Right renal pelvis (tissue), 4 donors: ENCODE measurements at places on chromosomes 5 and 9. TPM values are rescaled to one million over a fixed set of nuclear protein-coding genes. Genes with fewer than 3 reads are reported as not detected.

DNA sequence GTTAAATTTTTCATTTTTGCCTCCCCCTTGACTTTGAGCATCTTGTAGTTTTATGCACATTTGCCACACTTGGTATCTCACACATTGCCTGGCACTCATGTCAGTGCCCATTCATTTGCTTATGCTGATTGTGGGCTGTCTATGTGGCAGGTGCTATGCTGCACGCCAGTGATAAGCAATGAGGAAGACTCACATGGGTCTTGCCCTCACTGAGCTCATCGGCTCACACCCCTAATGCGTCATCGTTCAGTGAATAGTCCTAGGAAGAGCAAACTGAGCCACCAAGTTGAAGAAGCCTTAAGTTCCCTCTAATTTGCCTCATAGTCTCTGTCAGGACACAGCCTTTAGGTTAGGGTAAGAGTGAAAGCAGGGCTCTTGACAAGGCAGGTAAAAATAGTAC lies 209.4 kb upstream of the IL12B start:
- no peak for DNase-seq

KIF20A gene
- 39.3 TPM for polyA plus RNA-seq

DNA sequence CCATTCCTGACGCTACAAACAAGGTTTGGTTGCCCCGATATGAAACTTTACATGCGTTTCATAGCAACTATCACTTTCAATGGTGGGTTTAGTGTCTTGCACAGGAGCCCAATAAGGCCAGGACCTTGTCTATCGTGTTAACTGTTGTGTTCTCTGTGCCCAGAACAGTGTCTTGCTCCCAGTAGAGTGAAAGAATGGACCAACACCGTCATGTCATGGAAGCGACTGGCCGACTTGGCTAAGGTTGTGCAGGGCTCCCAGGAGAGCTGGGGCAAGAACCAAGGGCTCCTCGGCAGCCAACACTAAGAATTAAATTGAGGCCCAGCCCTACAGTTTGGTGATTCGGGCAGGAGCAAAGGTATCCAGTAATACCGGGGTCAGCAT lies 498 bp upstream of the ARHGEF37 start:
- no peak for DNase-seq

- no peak for DNase-seq
Measured at GRCh38 chr5:32462618-32463017, 18.1 kb upstream of the ZFR start.

DNA sequence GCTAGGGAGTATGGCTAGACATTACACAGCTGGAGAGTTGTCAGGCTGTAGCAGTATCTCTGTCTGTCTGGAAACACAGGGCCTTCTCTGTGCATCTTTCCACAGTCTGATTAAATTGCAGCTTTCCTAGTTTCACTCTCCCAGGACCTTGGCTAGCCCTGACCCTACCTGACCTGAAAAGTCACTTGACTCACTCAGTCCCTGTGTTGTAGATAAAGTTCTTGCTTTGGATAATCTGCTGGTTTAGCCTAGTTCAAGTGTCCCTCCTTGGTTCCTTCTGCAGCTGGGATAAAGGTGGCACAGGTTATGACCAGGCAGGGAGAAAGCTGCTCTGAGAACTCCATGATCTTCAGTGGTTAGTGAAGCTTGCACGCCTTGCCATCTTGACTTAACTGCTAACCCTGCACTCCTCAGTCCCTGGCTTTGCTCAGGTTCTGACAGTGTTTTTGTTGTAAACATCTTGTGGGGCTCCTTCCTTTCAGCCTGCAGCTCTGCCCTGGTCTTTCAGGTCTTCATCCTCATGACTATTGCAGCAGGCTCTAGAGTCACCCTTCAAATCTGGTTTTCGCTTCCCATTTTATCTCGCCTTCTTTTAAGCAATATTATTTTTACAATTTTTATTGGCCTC lies 101.0 kb downstream of the PIP5K1B start:
- DNase-seq: no peak

GRCh38 chr5:54251981-54252380 lies 58.4 kb downstream of the ARL15 start:
- DNase-seq: no peak

DNA sequence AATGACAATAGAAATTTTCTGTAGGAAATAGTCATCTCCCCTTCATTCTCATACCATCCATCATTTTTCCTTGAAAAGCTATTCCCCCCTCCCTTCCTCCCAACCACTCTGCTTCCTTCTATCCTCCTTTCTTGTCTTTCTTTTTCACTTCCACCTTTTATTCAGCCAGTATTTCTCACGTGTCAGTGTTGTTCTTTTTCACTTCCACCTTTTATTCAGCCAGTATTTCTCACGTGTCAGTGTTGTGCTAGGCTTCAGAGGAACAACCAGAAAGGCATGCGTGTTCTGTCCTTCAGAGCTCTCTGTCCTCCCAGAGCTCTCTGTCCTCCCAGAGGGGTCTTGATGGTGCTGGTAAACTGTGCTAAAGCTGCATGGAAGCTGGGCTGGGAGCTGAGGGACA lies 419.6 kb downstream of the GADD45G start:
- DNase-seq: no peak

AGXT2 gene
- polyA plus RNA-seq: 43.2 TPM

EGR1 gene
- polyA plus RNA-seq: 420 TPM

DNA sequence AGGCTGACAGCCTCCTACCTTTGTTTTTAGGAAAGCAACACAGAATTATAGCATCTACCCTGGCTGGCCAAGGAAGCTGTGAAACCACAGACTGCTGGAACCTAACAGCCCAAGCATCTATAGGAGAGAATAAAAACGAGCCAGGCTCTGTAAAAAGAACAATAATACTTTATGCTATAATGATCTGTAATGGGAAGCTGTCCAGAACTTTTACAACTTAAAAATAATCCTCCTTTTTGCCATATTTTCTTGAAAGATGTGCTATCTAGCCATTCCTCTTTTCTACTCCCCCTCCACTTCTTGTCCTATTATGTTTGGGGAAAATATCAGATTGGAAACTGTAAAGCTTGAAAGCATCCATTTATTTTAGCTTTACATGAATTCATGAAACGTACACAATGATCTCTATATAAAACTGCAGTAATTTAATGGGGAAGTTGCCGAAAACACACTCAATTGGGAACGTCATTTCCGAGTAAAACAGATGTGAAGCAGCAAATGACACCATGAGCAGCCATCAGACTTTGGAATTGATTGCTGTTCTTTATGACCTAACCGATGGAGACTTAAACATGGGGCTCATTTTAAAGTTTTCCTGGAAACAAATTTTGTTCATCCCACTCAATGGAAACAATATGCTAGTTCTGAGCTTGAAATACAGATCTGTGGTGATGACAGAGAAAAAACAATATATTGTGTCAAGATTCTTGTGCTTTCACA lies 450.3 kb upstream of the CLINT1 start:
- no peak for DNase-seq

HK3 gene
- 1.3 TPM for polyA plus RNA-seq

GFI1B gene
- polyA plus RNA-seq: 0.67 TPM

DNA sequence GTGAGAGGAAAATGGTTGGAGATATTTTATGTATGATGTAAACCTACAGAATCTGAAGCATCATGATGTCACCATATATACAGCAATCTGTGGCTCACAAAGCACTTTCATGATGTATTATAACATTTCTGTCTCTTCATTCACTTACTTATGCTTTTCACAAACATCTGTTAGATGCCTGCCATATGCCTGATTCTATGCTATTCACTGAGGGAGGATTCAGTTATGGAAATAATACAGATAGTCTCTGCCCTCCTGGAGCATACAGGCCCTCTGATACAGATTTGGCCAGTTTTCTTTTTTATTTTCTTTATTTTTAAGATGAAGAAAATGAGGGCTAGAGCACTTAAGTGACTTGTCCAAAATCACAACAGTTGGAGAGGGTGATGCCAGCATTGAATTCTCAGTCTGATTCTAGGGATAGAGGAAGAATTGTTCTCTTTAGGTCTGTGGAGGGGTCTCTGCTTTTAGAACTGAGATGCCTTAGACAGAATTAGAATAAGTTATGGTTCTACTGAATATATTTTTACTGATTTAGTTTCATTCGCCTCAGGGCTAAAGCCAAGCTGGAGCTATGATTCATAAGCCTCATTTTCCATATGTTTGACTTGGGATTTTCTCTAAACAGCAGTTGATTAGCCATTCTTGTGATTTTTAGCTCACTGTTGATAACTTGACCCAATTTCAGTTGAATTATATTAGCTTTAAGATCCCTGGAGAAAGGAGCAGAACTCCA lies 636.4 kb downstream of the PRELID2 start:
- DNase-seq: no peak

DNA sequence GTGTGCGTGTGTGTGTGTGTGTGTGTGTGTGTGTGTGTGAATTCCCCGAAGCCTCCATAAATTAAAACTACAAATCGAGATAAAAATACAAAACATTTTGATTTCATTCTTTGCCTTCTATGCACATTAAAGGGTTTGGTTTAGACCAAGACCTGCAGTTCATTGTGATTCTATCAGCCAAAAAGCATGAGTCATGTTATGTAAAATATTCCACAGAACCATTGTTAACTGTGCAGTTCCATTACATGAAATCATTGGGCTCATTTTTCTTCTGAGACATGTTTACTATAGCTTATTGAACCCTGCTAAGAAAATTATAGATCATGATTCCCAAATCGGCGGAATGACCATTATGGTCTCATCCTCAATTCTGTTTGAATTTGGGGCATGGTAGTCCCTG lies 11.7 kb downstream of the CAVIN4 start:
- DNase-seq: no peak
